Lung (tissue), 17 donors: ENCODE measurements at places on chromosomes 11 and 22. TPM values are rescaled to one million over a fixed set of nuclear protein-coding genes. Genes with fewer than 3 reads are reported as not detected.

MPPED1 gene
- polyA plus RNA-seq, result not detected

OR2D2 gene
- not detected for polyA plus RNA-seq

SMTNL1 gene
- not detected for polyA plus RNA-seq

B3GAT1 gene
- polyA plus RNA-seq, result 0.14 TPM

HTR3A gene
- 0.78 TPM for polyA plus RNA-seq

NAT10 gene
- 28.3 TPM for polyA plus RNA-seq

KDM4D gene
- polyA plus RNA-seq, result 0.63 TPM

MIAT gene
- polyA plus RNA-seq, result 1.7 TPM

DNA sequence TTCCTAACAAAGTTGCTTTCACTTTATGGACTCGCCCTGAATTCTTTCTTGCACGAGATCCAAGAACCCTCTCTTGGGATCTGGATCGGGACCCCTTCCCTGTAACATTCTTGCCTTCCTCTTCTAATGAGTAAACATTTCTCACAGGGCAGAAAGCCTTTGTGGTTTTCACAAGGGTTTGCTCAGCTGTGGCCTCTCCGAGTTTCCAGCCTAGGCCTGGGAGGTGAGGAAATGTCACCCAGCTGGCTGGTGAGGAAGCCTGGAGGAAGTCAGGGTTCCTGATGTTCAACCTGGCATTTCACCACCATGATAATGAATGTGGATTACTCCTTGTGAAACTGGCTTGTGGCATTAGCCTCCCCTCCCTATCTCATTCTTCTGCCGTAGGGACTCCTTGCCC, 224.9 kb downstream of the DSCAML1 start:
- no peaks in the 10 kb centered on the region for H3K4me1 ChIP-seq
- peak; percentile 3 for DNase-seq
- H3K36me3 ChIP-seq, result no peaks in the 10 kb centered on the region
- H3K27me3 ChIP-seq, result no peaks in the 10 kb centered on the region
- H3K27ac ChIP-seq, result no peak overlapping the region

GRCh38 chr11:79683930-79684329, 243.1 kb upstream of the TENM4 start:
- no peaks in the 10 kb centered on the region for H3K36me3 ChIP-seq
- no peaks in the 10 kb centered on the region for H3K27me3 ChIP-seq
- no peaks in the 10 kb centered on the region for H3K4me1 ChIP-seq
- no peak for DNase-seq
- no peak overlapping the region for H3K27ac ChIP-seq
- H3K4me3 ChIP-seq, result no peak overlapping the region

- H3K4me3 ChIP-seq, result no peak overlapping the region
- DNase-seq, result no peak
- H3K36me3 ChIP-seq, result no peaks in the 10 kb centered on the region
- H3K27me3 ChIP-seq, result no peaks in the 10 kb centered on the region
Measured at GRCh38 chr11:76302996-76303395, 77.9 kb downstream of the THAP12 start.

DNA sequence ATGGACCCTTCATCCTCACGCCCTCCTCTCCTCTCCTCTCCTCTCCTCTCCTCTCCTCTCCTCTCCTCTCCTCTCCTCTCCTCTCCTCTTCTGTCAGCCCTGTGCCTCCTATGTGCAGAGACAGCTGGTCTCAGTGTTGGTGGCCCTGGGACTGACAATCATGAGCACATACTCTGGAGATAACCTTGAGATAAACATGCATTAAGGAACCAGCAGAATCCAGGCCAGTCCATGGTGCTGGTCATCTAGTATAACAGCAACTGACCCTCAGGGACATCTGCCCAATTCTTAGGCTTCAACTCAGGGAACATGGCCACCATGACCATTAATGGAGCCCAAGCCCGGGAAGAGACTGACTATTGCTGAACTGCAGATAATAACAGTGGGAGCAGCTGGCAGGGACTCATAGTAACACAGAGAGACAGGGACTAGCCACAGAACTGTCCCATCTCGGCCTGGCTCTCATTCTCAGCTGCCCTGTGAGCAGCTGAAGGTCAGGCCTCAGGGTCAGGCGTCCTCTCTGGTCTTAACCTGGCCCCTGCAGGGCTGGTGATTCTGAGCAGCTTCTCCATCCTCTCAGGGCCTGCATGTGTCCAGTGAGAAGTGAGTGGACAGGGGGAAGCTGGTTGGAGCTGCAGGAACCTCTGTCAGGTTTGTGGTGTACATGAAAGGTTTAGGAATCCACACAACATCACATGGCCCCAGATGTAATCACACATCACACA, 45.4 kb downstream of the GGTLC2 start:
- H3K36me3 ChIP-seq, result no peaks in the 10 kb centered on the region
- H3K4me3 ChIP-seq, result no peak overlapping the region
- H3K27ac ChIP-seq, result no peak overlapping the region
- DNase-seq, result no peak
- H3K27me3 ChIP-seq, result no peaks in the 10 kb centered on the region

DNA sequence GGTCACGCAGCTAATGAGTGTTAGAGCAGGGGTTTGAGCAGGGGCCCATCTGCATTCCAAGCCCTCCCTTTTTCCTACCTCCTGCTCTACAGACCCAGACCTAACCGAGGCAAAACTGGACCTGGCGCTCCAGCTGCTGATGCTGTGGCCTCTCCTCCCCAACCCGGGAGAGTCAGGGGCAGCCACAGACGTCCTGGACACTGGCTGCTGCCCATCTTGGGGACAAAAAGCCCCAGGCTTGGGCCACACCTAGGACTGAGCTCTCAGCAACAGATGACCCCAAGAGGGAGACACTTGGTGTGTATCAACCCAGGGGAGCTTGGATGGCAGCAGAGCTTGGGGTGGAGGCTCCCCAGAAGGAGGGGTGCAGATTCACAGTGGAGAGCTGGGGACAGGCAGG, 172.6 kb downstream of the ST3GAL4 start:
- H3K4me1 ChIP-seq, result no peaks in the 10 kb centered on the region
- H3K27me3 ChIP-seq, result no peaks in the 10 kb centered on the region
- H3K27ac ChIP-seq, result no peak overlapping the region
- DNase-seq, result no peak

- H3K4me3 ChIP-seq, result no peak overlapping the region
- no peaks in the 10 kb centered on the region for H3K27me3 ChIP-seq
- no peak for DNase-seq
- peaks cover 25% of the 10 kb centered on the region for H3K4me1 ChIP-seq
Measured at GRCh38 chr22:37503850-37504249, 15.4 kb downstream of the CARD10 start.

- H3K36me3 ChIP-seq, result no peaks in the 10 kb centered on the region
- no peak overlapping the region for H3K27ac ChIP-seq
- H3K27me3 ChIP-seq, result no peaks in the 10 kb centered on the region
- DNase-seq, result no peak
Measured at GRCh38 chr11:9230296-9230695, 34.9 kb downstream of the DENND5A start.

- H3K4me3 ChIP-seq, result no peak overlapping the region
- no peaks in the 10 kb centered on the region for H3K36me3 ChIP-seq
- no peak overlapping the region for H3K27ac ChIP-seq
Measured at GRCh38 chr11:61287338-61287977, 7.7 kb downstream of the VWCE start.

- H3K27ac ChIP-seq, result no peak overlapping the region
- H3K27me3 ChIP-seq, result no peaks in the 10 kb centered on the region
- no peak for DNase-seq
- no peak overlapping the region for H3K4me3 ChIP-seq
- H3K4me1 ChIP-seq, result no peaks in the 10 kb centered on the region
Measured at GRCh38 chr11:76151556-76152085, 54.7 kb downstream of the WNT11 start.
